ENCODE measurements at places on chromosomes 5 and 9. TPM values are rescaled to one million over a fixed set of nuclear protein-coding genes. Genes with fewer than 3 reads are reported as not detected.

- no peak for DNase-seq
These were observed 21.1 kb upstream of the EXOC3 start for GRCh38 chr5:421901-422300.

- no peak for DNase-seq
These were observed 35.2 kb downstream of the NUP214 start for GRCh38 chr9:131160416-131161112.

DNA sequence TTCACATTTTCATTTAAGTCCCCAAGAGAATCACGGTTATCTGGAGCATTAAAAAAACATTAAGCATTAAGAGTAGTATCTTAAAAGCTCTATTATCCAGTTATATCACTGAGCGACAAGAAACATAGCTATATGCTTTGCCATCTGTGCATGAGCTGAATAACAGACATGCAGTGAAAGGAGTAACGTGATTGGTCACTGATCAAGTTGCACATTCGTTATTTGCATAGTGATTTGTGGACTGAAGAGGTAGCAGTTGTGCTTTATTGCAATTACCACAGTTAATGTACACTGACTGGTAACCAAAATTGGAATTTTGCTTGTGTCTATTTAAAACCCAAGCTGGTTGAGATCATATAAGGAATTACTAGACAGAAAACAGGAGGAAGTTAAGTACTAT lies 107.4 kb downstream of the MCTP1 start:
- DNase-seq = no peak

Gene GLRX
- total RNA-seq = 104 TPM

- DNase-seq = no peak
These were observed 147.8 kb upstream of the RAPGEF1 start for GRCh38 chr9:131887680-131888079.

Gene TMEM252
- total RNA-seq = not detected

DNA sequence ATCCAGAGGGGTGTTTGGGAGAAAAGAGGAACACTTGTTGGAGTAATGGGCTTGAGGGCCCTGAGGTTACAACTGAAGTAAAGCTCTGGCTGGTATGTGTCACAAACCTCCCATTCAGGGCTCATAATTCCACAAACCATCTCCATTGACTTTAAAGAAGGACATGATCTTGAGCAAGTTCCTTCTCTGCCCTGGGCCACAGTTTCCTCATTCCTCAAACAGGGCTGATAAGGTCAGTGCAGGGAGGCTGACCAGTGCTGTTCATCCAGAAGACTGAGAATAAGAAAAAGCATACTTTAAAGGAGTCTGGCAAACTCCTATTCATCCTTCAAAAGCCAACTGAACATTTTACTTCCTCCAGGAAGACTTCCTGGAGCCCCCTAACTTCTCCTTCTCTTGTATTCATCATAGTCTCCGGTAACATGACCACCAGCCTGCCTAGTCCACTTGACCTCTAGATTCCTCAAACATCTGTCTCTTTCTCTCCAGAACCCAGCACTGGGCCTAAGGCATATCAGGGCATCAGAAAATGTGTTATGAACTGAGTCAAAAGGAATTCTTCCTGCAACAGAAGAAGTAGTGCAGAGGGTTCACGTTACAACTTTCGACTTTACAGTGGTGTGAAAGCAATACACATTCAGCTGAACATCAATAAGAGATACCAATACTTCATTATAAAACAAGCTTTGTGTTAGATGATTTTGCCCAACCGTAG lies 20.7 kb upstream of the PTPN3 start:
- DNase-seq = no peak

DNA sequence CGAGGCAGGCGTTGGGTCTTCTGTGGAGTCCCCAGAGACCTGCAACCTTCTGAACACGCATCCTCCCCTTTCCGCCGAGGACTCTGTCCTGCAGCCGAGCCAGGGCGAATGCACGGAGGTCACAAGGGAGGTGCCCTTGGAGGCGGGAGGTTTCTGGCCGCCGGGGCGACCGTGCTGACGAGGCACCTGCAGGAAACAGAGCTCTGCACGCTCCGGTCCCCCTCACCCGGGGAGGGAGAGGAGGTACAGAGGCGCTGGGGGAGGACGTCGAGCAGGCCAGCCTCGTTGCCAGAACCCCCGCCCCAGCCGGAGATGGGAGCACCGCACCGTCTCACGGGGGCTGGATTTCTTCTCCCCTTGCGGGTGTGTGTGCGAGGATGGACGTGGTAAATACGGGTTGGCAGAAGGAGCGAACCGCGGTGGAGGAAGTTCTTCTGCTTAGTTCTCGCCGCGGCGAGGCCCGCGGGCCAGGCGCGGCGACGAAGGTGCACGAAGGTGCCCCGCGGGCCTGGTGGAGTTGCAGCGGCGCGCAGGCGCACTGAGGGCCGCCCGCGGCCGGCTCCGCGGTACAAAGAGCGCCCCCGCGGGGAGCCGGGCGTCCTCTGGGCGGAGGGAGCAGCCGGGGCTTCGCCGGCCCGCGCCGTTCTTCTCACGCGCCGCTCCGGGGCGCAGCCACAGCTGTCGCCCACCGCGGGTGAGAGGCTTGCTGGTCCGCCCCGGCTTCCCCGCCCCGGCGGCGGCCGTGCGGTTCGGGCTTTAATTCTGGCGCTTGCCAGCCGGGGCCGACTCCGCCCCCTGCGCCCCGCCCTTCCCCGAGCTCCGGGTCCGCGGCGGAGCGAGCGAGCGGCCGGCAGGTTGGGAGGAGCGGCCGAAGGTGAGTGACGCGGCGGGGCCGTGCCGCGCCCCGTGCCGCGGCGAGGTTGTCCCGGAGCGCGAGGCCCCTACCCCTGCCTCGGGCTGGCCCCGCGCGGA lies 289.5 kb downstream of the DOCK8 start:
- peak; percentile 86 for DNase-seq

Gene BARHL1
- total RNA-seq = not detected

- DNase-seq = no peak
These were observed 14.2 kb downstream of the CCDC180 start for GRCh38 chr9:97321691-97322090.

GRCh38 chr5:89703817-89704216 lies 705.7 kb downstream of the CETN3 start:
- no peak for DNase-seq

GRCh38 chr9:124174433-124174832 lies 83.3 kb upstream of the NEK6 start:
- no peak for DNase-seq

DNA sequence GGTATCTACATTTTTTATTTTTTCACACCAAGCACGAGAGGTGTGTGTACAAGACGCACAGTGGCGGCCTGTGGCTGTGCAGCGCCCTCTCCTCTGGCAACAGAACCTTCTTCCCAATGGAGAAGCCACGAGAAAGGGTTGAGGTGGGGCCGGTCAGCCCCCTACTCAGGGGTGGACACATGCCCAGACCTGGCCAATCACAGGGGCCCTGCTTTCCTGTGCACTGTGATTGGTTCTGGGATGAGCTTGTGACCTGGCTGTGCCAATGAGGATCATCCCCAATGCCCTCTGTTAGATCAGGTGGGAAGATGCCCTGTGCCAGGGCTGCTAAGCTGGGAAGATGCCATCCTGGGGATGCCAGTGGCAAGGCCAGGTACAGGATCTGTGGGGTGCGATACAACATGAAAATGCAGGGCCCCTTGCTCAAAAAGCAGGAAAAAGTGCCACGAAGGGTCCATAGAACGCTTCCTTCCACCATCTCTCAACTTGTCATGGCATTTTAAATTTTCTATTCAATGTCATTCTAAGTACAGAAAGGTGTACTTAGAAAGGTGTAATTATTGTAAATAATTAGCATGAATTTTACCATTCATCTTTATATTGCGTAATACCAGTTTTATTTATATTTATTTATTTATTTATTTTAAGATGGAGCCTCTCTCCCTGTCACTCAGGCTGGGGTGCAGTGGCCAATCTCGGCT lies 15.4 kb downstream of the IER5L start:
- DNase-seq = no peak

Gene PTPRD
- 7.8 TPM for total RNA-seq

Gene TCF7
- 2.2 TPM for total RNA-seq

- peak; percentile 82 for DNase-seq
These were observed 439.9 kb upstream of the KLF4 start for GRCh38 chr9:107929443-107929842.

DNA sequence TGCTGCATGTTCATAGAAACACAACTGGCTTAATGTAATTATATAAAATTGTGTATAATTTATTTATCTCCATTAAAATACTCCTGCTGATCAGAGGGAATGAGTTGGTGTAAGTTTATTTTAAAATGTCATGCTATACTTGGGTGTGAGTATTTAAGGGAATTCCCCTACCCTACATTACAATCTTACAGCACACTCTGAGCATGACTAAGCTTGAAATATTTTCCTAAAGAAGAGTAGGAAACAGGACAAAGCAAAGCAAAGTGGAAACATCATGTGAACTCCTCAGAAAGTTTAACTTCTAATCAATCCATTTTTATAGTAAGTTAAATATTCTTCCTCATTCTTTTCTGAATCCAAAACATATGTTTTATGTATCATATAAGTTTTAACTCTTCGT lies 1271.3 kb downstream of the EFNA5 start:
- DNase-seq = no peak

DNA sequence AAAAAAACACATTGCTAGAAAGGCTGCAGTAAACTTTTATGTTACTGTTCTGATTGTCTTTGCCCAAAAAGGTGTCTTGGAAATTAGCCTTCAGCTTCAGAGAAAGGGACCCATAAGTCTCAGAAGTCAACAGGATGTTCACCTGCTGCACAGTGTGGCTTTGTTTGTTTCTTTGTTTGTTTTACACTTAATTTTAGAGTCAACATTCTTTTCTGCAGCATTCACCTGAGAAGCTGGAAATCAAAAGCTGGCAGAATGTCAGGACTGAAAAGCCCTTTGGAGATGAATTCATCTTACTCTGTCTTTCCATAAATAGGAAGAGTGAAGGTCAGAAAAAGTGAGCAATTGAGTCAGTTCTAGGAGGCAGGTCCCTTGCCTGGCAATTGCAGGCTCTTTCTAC lies 170.0 kb downstream of the PAPPA start:
- no peak for DNase-seq

- DNase-seq = no peak
These were observed 92.3 kb upstream of the MARCHF11 start for GRCh38 chr5:16271851-16272250.

Gene PCDH12
- total RNA-seq = 9.2 TPM

DNA sequence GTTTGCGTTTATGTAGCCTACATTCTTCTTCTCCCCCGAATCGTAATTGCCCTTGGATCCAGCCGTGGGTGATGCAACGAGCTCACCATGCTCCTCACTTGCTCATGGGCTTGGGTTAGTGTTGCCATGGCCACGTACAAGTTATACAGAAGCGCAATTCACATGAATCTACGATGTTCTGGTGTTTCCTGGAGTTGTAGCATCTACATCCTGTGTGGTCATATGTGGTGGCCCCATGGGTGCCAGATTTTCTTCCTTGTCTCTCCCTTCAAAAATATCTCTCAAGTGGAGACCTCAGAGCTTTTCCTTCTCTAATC lies 115.3 kb downstream of the TLE4 start:
- no peak for DNase-seq

DNA sequence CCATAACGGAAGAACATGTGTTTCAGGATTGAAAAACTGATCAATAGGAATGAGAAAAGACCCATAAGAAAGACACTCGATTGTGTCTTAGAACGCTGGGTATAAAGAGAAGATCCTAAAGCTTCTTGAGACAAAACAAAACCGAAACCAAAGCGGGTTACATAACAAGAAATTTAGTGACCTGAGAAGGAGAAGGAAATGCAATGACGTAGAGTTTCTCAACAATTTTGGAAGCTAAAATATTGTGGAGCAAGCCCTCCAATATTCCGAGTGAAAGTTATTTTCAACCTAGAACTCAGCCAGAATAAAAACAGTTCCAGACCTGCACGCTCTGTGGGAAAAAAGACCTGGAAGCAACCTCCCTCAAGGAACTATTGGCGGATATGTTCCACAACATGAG lies 81.9 kb upstream of the FREM1 start:
- no peak for DNase-seq

Gene STK10
- 8.8 TPM for total RNA-seq

DNA sequence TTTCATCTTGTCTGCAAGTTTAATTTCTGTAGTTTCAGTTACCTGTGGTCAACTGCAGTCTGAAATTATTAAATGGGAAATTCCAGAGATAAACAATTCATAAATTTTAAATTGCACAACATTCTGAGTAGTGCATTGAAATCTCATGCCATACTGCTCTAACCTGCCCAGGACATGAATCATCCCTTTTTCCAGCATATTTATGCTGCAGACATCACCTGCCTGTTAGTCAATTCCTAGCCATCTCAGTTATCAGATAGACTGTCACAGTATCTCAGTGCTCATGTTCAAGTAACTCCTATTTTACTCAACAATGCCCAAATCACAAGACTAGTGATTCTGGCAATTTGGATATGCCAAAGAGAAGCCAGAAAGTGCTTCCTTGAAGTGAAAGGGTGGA lies 223.0 kb upstream of the GRIA1 start:
- DNase-seq = no peak

Gene SPATA31D3
- total RNA-seq = not detected

DNA sequence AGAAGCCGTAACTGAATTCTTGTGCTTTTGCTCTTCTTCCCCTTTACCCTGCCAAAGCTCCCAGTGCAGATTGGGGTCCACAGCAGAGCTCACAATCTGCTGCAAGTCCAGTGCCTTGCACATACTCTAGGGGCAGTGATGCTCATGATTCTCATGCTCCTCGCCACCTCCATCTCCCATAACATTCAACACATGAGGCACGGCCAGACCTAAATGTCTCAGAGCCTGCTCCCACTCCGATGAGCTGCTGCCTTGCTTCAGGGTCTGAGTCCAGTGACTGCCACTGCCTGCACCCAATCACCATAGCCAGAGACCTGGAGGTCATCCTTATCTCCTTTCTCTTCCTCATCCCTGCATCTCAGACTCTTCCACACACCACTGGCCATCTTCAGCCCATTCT lies 10.5 kb downstream of the CSF1R start:
- DNase-seq = no peak

- DNase-seq = no peak
These were observed 35.9 kb downstream of the ZNF618 start for GRCh38 chr9:113911850-113912557.

- DNase-seq = no peak
These were observed 14.1 kb downstream of the RGS3 start for GRCh38 chr9:113477661-113478060.

DNA sequence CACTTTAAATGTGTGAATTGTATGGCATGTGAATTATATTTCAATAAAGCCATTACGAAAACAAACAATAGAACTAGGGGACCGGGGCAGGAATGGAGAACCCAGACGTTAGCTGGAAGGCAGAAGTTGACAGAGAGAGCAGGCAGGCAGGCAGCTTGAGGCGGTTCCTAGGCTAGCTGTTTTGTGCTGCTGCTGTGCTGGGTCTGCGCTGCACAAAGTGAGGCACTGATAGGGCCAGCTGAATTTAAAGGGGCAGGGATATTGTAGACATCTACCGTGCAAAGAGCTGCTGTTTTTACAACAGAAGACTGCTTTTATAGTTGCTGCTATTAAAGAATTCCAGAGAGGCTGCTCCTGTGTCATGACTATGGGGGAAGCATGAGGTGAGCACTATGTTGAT lies 21.6 kb upstream of the MIER3 start:
- no peak for DNase-seq

- no peak for DNase-seq
These were observed 638 bp downstream of the DIRAS2 start for GRCh38 chr9:90641884-90642487.

GRCh38 chr5:176812269-176813259 lies 2.2 kb downstream of the UNC5A start:
- no peak for DNase-seq
